ENCODE measurements at places on chromosomes 7 and 10.

- DNase-seq: no peak
Measured at GRCh38 chr7:117114272-117114671, 161.0 kb downstream of the ST7 start.

DNA sequence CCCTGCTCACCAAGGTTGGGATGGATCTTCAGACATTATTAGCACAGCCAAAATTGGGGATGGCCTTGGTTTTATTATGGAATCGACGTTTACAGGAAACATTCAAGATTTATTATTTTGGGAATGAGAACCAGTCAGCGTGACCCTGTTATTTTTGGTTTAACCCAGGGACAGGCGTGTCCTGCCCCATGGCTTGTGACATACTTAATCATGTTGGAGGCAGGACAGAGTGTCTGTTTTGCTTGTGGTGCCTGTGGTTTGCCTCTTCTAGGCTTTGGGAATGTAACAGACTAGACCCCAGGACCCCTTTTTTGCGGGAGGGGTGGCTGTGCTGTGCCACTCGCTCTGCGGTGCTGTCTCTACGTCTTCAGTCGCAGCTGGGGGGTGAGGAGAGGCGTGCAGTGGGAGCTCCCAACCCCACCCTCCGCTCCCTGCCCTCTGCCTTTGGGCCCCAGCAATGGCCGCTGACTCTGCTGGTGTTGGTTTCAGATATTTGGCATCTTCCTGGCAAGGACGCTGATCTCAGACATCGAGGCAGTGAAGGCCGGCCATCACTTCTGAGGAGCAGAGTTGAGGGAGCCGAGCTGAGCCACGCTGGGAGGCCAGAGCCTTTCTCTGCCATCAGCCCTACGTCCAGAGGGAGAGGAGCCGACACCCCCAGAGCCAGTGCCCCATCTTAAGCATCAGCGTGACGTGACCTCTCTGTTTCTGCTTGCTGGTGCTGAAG is 20.1 kb upstream of the SH2D4B start:
- no peak for DNase-seq

GRCh38 chr7:14209896-14210484 is 220.5 kb upstream of the ETV1 start:
- no peak for DNase-seq

- DNase-seq: no peak
Measured at GRCh38 chr7:117008118-117008885, 55.0 kb downstream of the ST7 start.

DNA sequence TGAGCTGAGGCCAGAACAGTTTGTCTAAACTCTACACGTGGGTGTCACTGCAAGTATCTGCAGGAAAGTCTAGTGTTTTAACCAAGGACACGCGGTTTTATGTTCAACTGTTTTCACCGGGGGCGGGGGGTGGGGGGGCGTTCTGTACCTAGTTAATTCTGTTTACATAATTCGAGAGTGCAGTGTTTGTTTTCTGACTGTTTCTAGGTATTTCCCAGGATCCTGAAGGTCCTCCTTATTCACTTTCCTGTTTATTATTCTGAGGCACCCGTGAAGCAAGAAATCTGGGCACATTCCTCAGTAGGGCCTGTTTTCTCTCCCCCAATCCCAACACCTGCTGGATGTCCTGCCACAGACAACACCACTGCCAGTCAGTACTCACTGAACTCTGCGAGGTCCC is 7.6 kb downstream of the LOXL4 start:
- DNase-seq: no peak

DNA sequence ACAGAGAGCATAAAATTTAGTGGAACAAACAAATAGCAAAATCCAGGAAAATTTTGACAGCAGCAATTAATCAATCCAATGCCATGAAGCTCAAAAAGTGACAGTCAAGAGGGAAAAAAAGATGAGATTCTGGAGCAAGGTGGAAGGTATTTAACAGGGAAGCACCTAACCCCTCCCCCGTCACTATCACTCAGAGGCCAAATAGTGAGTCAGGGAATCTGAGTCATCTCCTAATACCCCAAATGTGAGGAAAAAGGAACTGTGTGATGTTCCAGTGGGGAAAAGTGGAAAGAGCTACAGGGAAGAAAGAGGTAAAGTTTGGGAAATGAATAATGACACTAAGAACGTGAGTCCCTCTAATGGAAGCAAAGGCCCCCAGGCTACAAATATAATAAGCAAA is 113.2 kb upstream of the PHF14 start:
- no peak for DNase-seq

GRCh38 chr7:143408686-143409561 is at the start of gene EPHA1:
Gene EPHA1, minus strand, starts transcription at chr7:143408856. Its CDS starts 51 bp downstream, at chr7:143408805.
- DNase-seq: peak; percentile 89
